NAMALWA (cell line): ENCODE measurements at places on chromosomes 11 and 22.

DNA sequence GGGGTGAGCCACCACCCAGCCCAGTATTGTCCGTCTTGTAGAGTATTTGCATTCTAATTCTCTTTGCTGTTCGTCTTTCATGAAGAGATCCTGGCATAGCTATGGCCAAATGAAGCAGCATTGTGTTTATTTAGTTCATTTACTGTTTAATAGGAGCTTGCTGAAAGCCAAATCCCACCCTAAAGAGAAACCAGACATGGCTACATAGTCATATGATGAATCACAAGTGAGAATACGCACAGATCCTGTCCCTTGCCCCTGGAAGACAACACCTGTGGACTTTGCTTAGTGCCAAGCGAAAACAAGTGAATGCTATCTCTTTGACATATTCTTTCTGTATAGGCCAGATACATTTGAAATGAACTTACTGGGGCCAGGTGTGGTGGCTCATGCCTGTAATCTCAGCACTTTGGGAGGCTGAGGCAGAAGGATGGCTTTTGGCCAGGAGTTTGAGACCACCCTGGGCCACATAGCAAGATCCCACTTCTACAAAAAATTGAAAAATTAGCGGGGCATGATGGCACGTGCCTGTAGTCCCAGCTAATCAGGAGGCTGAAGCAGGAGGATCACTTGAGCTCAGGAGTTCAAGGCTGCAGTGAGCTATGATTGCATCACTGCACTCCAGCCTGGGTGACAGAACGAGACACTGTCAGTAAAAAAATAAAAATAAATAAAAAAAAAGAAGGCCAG lies 5.1 kb upstream of the ARFGAP3 start:
- DNase-seq, result no peak

- DNase-seq, result no peak
Observed at GRCh38 chr11:117181586-117182550, 3.3 kb downstream of the SIDT2 start.

DNA sequence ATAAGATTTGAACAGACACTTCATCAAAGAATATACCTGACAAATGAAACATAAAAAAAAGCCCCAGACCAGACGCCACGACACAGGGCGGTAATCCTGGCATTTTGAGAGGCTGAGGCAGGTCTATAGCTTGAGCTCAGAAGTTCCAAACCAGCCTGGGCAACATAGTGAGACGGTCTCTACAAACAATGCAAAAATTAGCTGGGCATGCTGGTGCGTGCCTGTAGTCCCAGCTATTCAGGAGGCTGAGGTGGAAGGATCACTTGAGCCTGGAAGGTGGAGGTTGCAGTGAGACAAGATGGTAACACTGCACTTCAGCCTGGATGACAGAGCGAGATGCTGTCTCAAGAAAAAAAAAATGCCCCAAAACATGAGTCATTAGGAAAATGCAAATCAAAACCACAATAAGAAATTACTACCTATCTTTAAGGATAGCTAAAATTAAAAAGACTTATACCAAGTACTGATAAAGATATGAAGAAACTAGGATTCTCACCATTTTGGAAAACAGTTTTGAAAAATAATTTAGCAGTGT lies 91.7 kb upstream of the GRAMD1B start:
- DNase-seq, result no peak

DNA sequence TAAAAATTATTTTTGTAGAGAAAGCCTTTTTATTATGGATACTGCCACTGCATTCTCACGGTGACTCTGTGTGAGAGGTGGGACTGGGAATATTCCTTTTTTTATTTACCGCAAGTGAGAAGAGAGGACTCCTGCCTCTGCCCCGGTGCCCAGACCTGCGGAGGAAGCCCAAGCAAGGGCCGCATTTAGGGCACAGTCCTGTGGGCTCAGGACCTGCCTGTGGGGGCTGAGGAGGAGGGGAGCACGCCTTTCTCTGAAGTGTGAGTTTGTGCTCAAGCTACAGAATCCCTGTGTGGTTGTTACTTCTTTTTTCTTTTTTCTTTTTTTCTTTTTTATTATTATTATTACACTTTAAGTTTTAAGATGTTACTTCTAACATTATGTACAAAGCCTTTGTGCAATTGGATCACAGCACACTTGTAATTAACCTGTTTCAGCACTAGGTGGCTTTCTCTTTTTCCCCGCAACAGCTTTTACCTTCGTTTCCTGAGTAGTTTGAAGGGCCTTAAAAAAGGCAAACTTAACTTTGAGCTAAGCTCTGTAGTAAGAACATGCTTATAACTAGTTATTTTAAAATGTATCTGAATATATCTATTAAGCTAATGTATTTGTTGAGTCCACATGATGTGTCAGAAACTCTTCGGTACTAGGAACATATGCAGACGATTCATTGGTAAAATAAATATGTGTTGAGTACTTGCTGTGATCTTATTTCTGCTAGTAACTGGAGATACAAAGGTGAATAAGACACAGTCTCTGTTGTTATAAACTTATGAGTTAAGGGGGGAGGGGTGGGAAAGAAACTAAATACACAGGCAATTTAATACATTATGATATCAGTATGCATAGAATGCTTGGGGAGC lies 18.3 kb downstream of the AMOTL1 start:
- peak; percentile 65 for DNase-seq

DNA sequence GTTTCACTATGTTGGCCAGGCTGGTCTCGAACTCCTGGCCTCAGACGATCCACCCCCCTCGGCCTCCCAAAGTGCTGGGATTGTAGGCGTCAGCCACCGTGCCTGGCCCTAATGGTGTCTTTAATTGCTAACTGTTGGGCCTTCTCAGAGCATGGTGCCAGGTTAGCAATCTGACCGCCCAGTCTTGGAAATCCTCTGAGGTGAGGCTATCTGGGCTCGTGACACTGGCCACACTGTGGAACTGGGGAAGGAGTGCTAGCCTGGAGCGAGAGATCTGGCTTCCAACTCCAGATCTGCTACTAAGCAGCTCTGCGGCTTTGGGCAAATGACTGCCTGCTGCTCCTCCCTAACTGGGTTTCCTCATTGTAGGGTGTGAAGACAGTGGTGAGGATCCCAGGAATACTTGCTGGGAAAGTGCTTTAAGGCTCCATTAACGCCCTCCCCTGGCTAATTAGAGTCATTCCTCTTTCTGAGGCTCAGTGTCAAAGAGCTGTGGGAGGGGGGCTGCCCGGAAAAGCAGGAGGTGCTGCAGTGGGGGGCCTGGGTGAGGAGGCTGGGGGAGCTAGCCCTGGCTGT lies 35.4 kb downstream of the CHRDL2 start:
- DNase-seq, result no peak

- DNase-seq, result peak; percentile 84
Observed at GRCh38 chr22:29040385-29041275, 21.0 kb downstream of the C22orf31 start.
